GDM1 (cell line): ENCODE measurements at places on chromosomes 1 and 21.
A peak's percentile ranks its signal among the peaks of the same experiment; 100 is the strongest.

GRCh38 chr1:235299169-235299858, 28.7 kb downstream of the ARID4B start:
- DNase-seq: no peak

DNA sequence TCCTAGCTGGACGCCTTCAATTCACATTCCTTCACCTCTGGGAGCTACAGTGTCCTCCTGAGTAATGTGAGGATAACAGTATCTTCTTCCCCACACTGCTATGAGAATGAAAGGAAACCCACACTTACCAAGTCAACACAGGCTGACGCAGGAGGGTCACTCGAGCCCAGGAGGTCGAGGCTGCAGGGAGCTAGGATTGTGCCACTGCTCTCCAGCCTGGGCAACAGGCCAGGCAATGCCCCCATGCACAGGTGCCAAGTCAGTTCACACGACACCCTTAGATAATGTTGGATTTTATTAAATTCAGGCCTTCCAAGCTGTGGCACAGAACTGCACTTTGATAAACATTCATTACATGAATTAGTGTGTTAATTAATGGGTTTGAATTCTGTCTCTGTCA, 31.9 kb downstream of the MATN1 start:
- no peak for DNase-seq

- DNase-seq: no peak
Measured at GRCh38 chr1:209227171-209227570, 356.3 kb upstream of the CAMK1G start.

GRCh38 chr1:11645670-11646265, 8.5 kb downstream of the FBXO2 start:
- DNase-seq: peak; percentile 56

- DNase-seq: no peak
Measured at GRCh38 chr1:89767618-89768017, 53.2 kb upstream of the LRRC8D start.

DNA sequence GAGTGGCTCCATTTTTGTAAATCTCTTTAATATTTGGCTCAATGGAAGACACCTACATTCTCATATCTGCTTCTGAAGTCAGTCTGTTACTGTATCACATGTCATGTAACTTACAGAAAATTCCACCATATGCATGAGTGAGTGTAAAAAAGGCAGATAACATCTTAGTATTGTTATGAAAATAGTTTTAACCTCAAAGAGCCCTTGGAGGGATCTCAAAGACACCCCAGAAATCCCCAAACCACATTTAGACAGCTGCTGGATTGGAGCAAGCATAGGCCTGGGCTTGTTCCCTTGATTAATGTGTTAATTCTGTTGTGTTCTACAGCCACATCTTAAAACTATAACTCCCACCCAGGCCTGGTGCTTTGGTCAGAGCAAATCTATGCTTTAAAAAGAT, 16.9 kb downstream of the MACO1 start:
- DNase-seq: no peak
